Stimulated activated CD4-positive, alpha-beta T cell treated with anti-CD3 and anti-CD28 coated beads, Interleukin-15, amount 100 ng/mL, for 1 hour (primary cell): ENCODE measurements at places on chromosomes 1 and 21.

DNA sequence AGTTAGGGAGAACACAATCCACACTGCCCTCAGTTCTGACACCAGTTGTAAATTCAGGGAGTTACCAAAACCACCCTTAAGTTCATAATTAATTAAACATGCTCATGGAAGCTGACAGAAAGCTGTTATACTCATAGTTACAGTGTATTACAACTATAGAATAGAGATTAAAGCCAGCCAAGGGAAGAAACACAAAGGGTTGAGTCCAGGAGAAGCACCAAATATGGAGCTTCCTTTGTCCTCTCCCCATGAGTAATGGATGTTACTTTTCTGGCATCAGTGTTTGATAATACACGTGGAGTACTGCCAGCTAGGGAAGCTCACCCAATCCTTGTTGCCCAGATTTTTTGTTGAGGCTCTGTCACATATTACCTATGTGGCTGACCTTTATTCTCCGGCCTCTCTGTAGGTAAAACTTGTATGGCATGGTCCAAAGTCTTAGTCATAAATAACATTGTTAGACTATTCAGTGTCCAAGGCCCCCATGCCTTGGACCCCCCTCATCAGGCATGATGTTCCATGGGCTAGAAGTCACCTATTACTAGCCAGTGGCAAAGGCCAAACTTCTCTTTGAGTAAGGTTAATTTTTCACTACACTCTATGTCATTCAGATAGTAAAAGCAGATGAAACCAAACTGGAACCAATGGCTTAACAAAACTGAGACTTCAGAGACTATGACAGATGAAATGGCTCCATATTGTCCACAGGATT is 175.7 kb downstream of the GPR52 start:
- no peak for DNase-seq

GRCh38 chr1:89587729-89588161 is 45.2 kb upstream of the LRRC8C start:
- DNase-seq = no peak

DNA sequence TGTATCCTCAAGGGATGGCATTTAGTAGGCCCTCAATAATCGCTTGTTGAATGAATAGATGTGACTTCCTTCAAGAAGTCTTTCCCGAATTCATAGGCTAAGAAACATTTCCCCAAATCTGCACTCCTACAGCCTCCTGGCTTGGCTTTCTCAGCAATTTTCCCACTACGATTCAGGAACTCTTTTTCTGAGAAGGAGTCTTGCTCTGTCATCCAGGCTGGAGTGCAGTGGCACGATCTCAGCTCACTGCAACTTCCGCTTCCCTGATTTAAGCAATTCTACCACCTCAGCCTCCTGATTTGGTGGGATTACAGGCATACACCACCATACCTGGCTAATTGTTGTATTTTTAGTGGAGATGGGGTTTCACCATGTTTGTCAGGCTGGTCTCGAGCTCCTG is 37.9 kb upstream of the IFFO2 start:
- DNase-seq = no peak

GRCh38 chr1:235714205-235714897 is 64.8 kb upstream of the GNG4 start:
- DNase-seq = no peak

GRCh38 chr21:33117101-33117888 is 47.4 kb downstream of the OLIG1 start:
- no peak for DNase-seq

GRCh38 chr21:16309250-16309971 is 579.6 kb downstream of the USP25 start:
- DNase-seq = no peak

DNA sequence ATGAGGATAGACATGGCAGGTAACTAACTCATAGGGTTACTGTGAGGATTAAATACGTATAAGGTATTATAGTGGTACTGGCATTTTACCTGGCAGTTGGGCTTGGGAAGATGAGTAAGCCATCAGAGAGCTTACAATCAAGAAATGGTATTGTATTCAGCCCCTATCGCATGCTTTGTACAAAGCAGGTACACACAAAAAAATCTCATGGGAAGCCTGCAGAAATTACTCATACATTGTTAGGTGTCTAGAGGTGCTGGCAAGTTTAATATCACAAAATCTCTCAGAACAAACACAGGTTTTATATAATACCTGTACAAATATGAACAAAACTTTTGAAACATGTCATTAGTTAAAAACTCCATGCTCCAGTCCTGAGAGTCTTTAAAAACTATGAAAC is 71.8 kb upstream of the CNN3 start:
- DNase-seq = no peak

- DNase-seq = no peak
Observed at GRCh38 chr1:103779932-103780331, 30.2 kb downstream of the AMY1C start.

GRCh38 chr21:26708223-26708800 is 135.2 kb upstream of the CYYR1 start:
- DNase-seq = no peak

- no peak for DNase-seq
Observed at GRCh38 chr1:22710701-22711049, at the start of gene EPHB2. Gene EPHB2, plus strand, starts transcription at chr1:22710839. Its CDS starts 144 bp downstream, at chr1:22710983.

GRCh38 chr1:35442734-35443133 is 114.5 kb downstream of the KIAA0319L start:
- DNase-seq = no peak

GRCh38 chr1:166470014-166470413 is 303.2 kb upstream of the FAM78B start:
- no peak for DNase-seq

- no peak for DNase-seq
Observed at GRCh38 chr1:220123889-220124288, 30.0 kb downstream of the IARS2 start.

- no peak for DNase-seq
Observed at GRCh38 chr1:243734308-243734695, 115.7 kb downstream of the AKT3 start.

GRCh38 chr1:64535938-64536835 is 66.3 kb downstream of the CACHD1 start:
- DNase-seq = no peak

DNA sequence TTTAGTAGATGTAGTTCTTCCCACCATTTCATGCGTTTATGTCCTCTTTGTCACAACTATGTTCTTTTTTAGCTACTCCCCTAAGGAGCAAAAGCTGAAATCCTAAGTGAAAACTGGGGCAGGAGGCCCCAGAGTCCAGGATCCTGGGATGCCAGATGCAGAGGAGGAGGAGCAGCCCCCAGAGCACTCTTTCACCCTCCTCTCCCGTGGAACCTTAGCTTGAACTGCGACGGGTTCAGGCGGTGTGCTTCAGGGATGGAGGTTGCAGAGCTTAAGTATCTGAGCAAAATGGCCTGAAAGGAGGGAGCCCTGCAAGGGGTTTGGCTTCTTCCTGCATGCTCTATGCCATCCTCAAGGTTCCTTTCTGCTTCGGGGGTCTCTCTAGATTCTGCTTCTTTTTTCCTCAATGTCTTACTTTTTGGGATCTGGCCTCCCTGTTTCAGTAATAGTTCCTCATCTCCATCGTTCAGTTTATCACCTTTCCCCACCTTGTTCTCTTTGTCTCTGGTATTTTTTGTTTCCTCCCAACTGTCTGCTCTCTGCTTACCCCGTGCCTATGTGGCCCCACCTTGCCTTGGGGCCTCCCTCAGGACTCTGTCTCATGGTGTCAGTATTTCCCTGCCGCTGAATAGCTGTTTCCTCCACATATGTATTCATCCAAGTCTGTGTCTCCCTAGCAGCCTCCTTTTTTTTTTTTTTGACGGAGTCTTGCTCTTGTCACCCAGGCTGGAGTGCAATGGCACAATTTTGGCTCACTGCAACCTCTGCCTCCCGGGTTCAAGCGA is 2.7 kb upstream of the NHLH1 start:
- DNase-seq = no peak

GRCh38 chr1:201895913-201896807 is 7.5 kb downstream of the SHISA4 start:
- peak; percentile 60 for DNase-seq
